ENCODE measurements at places on chromosomes 5 and 9.

DNA sequence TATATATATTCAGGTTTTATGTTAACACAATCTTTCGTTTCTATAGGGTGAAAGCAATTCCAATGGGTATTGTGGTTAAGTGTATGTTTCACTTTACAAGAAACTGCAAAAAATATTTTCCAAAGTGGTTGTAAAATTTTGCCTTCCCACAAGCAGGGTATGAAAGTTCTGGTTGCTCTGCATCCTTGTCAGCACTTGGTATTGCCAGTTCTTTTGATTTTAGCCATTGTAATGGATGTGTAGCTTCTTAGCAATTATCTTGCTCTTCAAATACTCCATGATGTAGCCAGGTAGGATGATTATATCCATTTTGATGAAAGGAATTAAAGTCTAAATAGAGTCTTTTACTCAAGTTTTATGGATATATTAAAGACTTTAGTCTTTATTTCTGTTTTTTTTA, 9.1 kb upstream of the ADAM19 start:
- no peak for DNase-seq

- DNase-seq = no peak
Observed at GRCh38 chr9:104118916-104119315, 24.8 kb downstream of the SMC2 start.

DNA sequence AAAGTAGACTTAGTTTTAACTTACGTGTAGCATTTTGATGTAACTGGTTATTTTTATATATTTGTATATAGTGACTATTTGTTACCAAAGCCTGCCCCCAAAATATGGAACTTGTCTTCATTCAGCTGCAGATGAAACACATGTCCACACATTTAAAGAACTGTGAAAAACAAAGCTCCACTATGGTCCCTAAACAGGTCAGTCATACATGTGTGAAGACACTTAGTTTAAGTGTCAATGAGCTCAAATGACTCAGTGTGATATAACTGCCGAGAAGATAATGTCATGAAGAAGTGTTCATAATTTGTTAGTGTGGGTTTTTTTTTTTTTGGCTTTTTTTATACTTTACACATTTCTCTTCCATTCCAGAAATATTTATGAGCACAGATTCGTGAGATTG, 28.2 kb downstream of the HAVCR1 start:
- no peak for DNase-seq

DNA sequence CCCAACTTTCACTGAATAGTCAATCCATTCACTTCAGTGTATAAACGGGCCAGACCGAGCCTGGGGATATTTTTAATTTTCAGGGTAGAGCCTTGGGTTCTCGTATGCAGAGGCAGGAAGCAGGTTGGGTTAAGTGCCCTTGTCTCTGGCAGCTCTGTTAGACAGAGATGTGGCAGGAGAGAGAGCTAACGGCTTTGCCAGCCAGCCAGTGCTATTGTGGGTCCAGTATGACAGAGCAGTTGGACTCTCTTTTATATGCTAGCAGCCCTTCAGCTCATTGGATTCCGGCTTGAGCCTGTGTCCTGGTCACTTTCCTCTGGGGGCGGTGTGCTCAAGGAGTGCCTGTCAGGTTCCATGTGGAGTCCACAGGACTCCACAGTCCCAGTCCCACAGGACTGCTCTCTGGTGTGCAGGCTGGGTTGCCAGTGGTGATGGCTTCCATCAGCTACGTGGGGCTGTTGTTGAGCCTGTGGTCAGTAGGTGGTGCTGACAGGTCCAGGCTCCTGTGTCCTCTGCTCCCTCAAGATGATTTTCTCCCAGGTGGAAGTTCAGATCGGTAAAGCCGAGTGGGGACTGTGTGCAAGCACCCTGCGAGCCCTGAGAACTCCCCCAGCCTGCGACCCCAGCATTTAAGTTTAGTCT, 14.3 kb downstream of the CLTA start:
- no peak for DNase-seq

DNA sequence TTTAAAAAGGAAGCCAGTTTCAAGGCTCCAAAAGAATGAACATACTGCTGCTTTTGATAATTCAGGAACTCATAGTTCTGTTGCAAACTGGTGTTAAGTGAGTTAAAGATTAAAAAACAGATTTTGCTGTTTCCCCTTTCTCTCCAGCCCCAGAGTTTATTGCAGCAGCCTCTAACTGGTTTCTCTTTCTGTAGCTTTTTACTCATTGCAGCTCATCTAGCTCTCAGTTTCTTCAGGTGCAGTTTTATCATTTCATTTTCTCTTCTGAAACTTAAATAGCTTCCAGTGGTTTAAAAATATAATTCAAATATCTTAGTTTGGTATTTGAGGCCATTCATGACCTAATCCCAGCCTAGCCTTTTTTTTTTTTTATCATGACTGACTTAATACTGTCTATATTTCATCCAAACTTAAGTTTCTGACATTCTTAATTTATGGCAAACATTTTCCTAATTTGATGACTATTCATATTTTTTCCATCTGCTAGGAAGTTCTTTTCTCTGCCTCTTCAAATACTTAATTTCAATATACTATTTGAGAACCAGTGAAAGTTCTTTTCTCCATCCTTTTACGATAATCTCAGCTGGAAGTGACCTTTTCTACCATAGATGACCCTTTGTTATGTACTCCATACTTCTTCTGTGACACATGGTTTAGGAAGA, 252.7 kb upstream of the GRIA1 start:
- DNase-seq = no peak

DNA sequence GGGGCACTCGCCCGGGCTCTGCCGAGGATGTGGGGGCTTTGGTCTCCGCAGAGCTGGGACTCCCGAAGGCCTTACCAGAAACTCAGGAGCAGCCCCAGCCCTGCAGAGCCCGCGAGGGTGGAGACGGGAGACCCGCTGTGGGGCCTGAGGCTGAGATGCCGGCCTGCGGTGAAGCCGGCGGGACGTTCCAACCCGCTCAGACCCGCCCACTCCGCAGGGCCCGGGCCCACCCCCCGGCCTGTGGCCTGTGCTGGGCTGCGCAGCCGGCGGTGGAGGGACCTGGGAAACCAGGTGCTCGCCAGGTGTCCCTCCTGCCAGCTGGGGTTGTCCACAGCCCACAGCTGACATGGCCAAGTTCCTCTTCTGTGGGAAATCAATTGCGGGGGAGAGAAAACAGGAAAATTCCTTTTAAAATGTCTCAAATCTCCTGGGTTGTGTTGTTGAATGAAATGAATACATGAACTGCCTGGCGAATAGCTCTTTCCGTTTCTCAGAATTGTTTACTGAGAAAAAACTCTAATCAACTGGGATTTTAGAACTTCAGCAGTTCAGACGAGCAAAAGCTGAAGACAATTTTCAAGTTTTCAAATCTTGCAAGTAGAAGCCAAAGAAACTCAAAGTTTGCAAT, 49.0 kb upstream of the IRX4 start:
- no peak for DNase-seq

GRCh38 chr5:123138774-123139173, 49.7 kb downstream of the PRDM6 start:
- DNase-seq = no peak

DNA sequence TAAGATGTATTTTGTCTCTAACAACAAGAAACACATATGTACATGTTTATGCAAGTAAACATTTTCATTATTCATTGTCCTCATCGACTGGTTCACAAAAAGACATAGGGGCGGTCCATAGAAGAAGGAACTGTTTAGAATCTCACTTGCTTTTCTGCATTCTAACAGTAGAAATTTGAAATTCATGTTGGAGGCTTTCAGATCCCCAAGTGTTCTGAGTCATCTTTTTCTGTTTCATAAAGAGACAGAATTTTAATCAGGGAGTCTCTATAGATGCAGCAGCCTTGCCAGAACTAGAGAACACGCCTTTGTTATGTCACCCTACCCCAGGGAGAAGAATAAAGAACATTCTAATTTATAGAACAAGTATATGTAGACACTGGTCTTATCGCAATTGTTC, 324.3 kb downstream of the GABRG2 start:
- DNase-seq = no peak

DNA sequence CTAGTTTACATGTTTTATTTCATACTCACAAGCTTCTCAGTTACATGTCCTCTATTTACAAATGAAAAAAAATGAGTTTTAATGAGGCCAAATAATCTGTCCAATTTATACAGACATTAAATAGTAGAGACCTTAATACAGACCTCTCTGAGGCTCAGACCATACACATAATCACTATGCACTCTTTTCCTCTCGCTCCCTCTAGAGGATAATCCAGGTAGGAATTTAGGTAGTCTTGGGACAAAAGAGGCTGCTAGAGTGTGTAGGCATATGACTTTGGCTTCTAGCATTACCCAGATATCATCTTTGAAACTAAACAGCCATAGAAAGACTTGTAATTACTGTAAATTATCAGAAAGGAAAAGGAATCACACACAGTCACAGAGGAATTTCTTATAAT, 444.7 kb downstream of the HINT1 start:
- DNase-seq = no peak

DNA sequence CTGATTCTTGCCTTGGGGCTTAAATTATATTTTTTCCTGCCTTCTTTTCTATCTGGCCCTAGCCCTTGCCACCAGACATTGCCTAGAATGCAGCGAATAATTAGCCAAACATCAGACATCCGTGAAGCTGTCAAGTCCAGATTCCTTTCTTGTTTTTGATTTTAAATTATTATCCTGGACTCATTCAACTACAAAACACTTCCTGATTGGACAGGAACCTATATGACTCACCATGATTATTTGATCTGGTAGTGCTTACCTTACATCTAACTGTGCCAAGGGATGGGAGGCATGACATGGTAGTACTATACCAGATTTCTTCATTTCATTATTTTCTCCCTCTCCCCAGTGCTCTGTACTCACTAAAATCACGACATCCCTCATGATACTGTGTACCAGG, 829.6 kb downstream of the TLR4 start:
- no peak for DNase-seq

DNA sequence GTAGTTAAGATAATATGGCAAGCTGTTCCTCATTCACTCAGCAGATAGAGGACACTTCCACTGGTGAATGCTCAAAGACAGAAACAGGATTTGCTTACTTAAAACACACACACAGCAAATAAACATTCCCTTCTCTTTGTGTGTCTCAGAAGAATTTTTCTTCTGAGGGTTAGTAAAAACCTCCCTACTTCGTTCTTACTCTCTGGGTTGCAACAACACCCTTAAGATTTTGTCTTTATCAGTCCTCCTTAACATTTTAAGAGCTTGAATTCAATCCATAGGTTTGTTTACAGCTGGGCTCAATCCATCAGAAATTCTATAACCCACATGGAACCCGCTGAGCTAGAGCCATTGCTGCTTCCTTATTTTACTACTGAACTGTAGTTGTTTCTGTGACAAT, 237.4 kb upstream of the PIK3R1 start:
- DNase-seq = no peak

GRCh38 chr9:127485995-127486394, 34.7 kb downstream of the LRSAM1 start:
- DNase-seq = no peak

GRCh38 chr5:10424124-10424731, 17.5 kb upstream of the ROPN1L start:
- no peak for DNase-seq

DNA sequence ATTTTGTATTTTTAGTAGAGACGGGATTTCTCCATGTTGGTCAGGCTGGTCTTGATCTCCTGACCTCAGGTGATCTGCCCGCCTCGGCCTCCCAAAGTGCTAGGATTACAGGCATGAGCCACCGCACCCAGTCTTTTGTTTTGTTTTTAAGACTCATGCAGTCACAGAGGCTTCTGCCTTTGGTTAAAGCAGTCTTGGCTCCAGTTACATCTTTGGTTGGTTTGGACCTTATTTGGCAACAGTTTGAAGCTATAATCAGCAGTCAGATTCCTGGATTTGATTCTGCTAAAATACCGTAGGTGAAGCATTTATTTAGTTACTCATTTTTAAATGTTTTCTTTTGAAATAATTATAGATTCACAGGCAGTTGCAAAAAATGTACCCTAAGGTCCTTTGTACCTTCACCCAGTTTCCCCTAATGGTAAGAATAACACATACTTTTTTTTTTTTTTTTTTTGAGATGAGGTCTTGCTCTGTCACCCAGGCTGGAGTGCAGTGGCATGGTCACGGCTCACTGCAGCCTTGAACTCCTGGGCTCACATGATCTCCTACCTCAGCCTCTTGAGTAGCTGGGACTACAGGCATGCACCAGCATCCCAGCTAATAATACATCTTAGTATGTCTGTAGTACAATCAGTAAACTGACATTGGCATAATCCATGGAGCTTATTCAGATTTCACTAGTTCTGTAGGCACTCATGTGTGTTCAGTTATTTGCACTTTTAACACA, 15.7 kb downstream of the USP20 start:
- DNase-seq = no peak

DNA sequence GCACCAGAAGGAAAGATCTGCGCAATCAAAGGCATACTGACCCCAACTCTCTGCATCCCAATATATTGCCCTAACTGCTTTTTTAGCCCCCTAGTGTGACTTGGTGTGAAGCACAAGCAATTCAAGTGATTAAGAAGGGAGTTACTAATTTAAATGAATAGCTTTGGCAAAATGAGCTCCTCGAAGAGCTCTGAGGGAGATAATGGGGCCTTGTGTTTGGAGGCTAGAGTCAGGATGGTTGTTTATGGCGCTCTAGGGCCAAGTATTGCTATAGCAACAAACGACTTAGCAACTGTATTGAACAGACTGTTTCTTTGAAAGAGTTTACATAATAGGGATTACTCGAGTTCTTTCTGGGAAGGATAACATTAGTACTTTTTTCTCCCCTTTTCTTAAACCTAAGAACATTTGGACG, 11.5 kb upstream of the C5orf58 start:
- DNase-seq = no peak

GRCh38 chr9:84136119-84136868, 155.7 kb downstream of the RMI1 start:
- no peak for DNase-seq

GRCh38 chr9:128947527-128948301, at the start of the genes DOLK and NUP188:
Gene DOLK (minus strand): TSS chr9:128947603. CDS start chr9:128947303, 300 bp downstream.
Gene NUP188 (plus strand): TSS chr9:128947699. CDS start chr9:128947720, 21 bp downstream.
- DNase-seq = peak; percentile 94

GRCh38 chr5:163503106-163504078, 2.0 kb upstream of the MAT2B start:
- DNase-seq = no peak

GRCh38 chr9:97855899-97856298, 2.9 kb downstream of the FOXE1 start:
- no peak for DNase-seq

DNA sequence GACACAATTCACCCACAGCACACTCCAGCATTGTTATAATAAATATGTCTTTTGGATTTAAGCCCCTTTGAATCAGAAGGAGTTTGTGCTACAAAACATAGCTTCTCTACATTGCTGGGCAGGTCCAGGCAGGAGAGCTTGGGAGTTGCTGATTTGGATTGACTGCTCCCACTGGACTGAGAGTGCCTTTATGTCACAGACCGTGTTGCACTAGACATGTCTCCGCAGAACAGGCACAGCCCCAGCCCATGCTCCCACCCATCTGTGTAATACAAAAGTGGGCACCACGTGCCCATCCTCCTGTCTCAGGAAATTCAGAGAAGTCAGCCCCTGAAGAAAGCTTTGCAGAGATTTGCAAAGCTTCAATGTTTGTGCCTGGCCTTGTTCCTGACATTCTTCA, 117.1 kb downstream of the MED10 start:
- no peak for DNase-seq

GRCh38 chr9:109908459-109909390, 128.7 kb downstream of the PALM2AKAP2 start:
- DNase-seq = no peak

- DNase-seq = no peak
Observed at GRCh38 chr5:10125116-10125515, 124.6 kb downstream of the ATPSCKMT start.

- DNase-seq = no peak
Observed at GRCh38 chr5:112413611-112414010, 5.5 kb downstream of the EPB41L4A start.

GRCh38 chr9:87547671-87548081, 50.0 kb downstream of the DAPK1 start:
- DNase-seq = no peak

- peak; percentile 92 for DNase-seq
Observed at GRCh38 chr9:5832538-5833529, at the start of gene ERMP1. Gene ERMP1 (minus strand): TSS chr9:5833117. CDS start chr9:5833027, 90 bp downstream.
